ENCODE measurements at places on chromosomes 5 and 9.
A peak's percentile ranks its signal among the peaks of the same experiment; 100 is the strongest.

GRCh38 chr9:120915854-120916470 lies 10.6 kb downstream of the TRAF1 start:
- no peak for DNase-seq

DNA sequence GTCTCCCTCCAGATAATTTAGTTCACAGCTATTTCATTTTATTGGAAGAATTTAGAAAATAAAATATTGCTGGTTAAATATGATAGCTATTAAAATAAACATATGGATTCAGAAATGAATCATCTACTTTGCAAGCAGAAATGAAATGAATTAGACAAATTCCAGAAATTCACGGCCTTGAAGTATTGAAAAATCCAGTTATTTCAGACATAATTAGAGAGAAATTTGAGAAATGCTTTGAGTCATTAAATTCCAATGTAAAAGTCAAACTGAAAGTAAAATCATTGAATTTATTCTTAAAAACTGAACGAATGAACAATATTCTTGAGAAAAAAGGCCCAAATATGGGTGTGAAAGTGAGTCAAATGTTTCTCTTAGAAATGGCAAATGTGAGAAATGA lies 632.6 kb upstream of the EDIL3 start:
- peak; percentile 61 for DNase-seq

DNA sequence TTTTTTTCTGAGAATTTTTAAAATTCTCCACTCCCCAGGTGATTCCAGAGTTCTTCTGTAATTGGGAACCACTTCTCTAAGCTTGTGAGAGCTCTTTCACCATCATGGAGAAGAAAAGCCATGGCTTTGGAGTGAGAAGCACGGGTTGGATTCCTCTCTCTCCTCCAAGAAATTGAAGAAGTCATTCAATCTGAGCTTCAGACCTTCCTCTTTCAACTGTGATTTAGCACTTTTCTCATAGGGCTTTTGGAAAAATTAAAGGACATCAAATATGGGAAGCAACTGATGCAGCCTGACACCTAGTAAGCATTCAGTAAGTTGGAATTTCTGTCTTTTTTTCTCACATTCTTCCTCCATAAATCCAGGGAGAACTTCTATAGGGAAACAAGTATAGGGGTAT lies 580.4 kb upstream of the KLF4 start:
- DNase-seq, result no peak

DNA sequence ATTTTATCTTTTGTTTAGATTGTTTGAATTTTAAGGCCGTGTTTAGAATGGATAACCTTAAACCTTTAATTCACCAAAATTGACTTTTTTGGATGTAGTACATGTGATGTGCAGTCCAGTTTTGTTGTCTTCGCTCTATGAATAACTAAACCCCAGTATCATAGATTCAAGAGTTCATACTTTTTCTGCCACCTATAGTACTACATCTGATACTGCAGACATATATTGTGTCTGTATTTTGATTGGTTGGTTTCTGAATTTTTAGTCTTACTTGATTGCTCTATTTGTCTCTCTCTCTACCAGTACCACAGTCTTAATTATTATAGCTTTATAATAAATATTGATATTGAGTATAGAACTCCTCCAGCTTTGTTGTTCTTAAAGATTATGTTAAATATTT lies 58.1 kb downstream of the PPIP5K2 start:
- DNase-seq, result peak; percentile 1

- DNase-seq, result peak; percentile 41
Observed at GRCh38 chr5:181203093-181203711, 1.8 kb downstream of the TRIM7 start.

DNA sequence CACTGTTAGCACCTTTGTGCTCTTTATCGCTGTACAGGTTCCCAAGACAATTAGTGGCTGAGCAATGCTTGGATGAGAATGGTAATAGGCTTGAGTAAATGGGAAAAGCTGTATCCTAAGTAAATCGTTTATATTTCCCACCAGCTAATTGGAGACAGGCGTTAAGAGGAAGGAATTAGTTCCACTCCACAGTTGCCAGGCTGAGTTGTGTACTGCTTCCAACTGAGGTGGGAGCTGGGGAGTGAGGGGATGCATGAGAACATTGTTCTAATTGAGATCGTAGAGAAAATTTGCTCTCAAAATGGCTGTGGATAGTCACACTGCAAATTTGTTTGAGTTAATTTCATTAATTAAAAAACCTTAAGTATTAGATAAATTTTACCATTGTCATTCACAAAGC lies 285.0 kb upstream of the ADAMTSL1 start:
- no peak for DNase-seq

GRCh38 chr5:138927979-138928378 lies 52.8 kb upstream of the LRRTM2 start:
- no peak for DNase-seq

- peak; percentile 41 for DNase-seq
Observed at GRCh38 chr5:176180339-176180738, 57.9 kb upstream of the SIMC1 start.

GRCh38 chr9:125370786-125371185 lies 109.2 kb downstream of the GAPVD1 start:
- DNase-seq, result no peak

GRCh38 chr5:152125661-152126205 lies 201.1 kb upstream of the GLRA1 start:
- DNase-seq, result no peak

GRCh38 chr5:127012916-127013315 lies 17.4 kb downstream of the MARCHF3 start:
- DNase-seq, result peak; percentile 34

GRCh38 chr5:57718155-57718554 lies 235.5 kb upstream of the ACTBL2 start:
- no peak for DNase-seq

DNA sequence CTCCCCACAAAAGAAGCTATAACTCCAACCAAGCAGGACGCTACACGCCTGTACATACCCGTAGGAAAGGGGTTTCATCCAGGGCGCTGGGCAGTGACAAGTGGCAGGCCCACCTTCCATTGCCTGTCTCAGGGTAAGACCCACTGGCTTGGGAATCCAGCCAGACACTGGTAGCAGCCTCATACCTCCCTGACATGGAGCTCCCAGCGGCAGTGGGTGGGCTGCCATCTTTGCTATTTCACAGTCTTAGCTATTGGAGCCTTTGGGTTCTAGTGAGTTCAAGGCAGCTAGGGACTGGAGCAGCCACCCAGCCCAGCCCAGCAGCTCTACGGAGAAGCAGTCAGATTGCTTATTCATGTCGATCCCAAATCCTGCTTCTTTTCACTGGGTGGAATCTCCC lies 3.4 kb upstream of the IFNA10 start:
- DNase-seq, result no peak

- DNase-seq, result peak; percentile 33
Observed at GRCh38 chr5:138953387-138954256, 78.5 kb upstream of the LRRTM2 start.

- DNase-seq, result no peak
Observed at GRCh38 chr5:74082512-74083055, 456.6 kb downstream of the ARHGEF28 start.

DNA sequence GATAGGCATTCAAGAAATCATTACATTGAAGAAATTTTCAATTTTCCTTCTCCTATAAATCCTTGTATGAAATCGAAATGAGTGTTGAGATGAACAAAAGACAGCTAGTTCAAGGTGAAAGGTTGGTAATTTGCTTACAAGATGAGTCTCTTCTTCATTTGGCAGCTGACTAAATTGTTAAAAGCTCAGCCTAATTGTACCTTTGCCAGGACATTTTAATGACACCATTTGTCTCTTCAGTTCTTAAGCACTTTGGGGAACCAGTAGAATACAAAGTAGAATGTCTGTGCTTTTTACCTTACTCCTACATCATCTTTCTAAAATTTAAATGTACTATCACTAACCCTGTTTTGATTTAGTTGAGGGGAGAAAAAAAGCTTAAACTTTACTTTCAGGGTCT lies 59.4 kb downstream of the GRAMD2B start:
- no peak for DNase-seq

DNA sequence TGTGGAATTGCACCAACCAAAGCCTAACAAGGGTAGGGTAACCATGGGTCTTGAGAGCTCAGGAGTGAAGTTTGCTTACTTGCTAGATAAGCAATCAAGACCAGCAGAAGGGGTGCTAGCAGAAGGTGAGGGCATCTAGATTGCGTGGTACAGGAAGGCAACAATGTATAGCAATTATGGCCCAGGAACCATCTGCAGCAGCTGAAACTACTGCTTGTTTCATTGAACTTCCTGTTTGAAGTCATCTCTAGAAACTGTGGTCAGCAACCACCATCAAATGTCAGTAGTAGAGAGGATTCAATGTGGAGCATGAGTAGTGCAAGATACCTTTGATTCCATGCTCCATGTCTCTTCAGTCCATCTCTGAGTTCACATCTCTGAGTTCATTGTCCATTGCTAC lies 462.1 kb upstream of the GRAMD2B start:
- no peak for DNase-seq

DNA sequence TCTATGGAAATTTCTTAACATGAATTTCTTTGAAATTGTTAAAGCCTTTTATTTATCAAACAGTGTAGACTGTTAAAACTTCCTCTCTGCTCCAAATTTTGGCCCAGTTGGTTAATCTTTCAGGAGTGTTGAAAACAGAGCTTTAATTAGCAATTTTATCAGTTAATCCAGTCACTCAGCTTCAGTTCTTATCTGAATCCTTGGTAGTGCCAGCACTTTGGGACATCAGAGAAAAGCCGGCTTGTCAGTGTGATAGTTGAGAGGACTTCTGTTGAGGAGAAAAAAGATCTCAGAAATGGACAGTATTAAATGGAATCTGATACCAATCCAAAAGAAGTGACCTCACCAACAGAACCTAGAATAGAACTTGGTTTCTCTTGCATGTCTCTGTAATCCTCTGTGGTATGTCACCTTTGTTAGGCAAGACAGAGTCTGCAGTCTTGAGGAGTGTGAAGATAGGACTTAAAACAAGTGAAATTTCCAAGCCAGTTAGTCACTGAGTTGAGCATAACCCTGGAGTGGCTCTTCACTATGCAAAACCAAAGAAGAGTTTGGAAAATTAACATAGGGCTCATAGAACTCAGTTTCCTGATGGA lies 251.8 kb downstream of the NNT start:
- no peak for DNase-seq

- DNase-seq, result no peak
Observed at GRCh38 chr9:98378206-98378780, 122.8 kb upstream of the TBC1D2 start.

GRCh38 chr9:114591849-114592248 lies 4.3 kb downstream of the ATP6V1G1 start:
- no peak for DNase-seq

DNA sequence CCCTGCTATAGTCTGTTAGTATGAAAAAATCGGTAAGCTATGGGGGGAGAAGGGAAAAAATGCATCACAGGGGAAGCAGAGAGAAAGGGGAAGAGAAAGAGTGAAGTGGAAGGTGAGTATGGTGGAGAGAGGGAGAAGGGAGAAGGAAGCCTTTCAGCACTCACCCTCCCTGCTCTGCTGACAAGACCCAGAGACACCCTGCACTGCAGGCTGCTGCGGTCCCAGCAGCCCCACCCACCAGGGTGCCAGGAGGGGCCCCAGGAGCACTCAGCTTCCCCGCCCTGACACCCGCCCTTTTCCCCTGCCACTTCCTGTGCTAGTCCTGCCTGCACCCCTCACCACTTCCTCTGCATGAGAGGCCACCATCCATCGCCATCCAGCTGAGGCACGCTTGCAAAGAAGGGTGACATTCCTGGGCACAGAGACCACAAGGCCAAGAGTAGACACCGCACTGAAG lies 12.7 kb downstream of the STK10 start:
- no peak for DNase-seq

DNA sequence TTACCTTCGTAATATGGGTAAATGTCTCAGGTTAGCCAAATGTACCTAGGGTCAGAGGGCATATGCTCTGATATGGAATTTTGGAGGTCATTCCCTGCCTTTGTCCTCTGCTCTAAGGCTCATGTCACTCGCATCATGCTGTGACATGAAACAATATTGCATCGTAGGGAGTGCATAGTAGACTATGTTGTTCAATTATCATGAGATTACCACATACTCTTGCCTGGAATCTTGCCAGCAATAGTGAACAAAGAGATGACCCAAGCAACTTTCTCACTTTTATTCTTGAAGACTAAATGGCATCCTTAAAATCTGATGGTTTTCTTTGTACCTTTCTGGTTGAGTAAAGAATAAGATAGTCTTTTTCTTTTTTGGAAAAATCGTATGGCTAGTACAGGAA lies 27.6 kb downstream of the ZNF462 start:
- DNase-seq, result no peak

GRCh38 chr5:140295414-140295813 lies 7.5 kb downstream of the PFDN1 start:
- peak; percentile 97 for DNase-seq

DNA sequence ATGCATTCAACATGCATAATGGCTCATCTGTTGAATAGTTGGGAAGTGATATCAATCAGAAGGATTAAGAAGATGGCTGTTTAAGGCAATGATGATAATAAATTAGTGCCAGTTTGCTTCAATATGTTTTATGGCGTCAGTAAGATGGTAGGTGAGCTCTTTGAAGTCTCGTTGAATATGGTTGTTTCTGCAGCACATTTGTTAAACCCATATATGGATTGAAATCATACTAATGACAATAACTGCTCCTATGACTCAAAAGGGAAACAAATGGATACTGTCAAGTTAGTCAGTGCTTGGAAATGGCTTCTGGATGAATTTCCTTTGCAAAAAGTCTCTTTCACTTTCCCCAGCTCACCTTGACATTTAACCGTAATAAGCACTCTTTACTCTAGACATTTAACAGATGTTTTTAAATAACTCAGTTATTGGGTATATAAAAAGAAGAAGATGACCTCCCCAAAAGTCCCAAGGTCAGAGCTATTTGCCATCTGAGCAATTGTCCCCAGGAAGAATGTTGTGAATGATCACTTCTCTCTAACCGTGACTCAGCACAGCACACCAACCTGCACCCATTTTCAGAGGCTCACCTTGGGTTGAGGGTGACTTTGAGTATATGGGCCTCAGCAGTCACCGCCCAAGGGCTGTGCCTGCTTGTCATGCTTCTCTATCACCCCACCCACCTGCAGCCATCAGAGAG lies 133.4 kb downstream of the GRIA1 start:
- DNase-seq, result no peak

- DNase-seq, result peak; percentile 29
Observed at GRCh38 chr5:112579599-112580170, 158.0 kb upstream of the APC start.

DNA sequence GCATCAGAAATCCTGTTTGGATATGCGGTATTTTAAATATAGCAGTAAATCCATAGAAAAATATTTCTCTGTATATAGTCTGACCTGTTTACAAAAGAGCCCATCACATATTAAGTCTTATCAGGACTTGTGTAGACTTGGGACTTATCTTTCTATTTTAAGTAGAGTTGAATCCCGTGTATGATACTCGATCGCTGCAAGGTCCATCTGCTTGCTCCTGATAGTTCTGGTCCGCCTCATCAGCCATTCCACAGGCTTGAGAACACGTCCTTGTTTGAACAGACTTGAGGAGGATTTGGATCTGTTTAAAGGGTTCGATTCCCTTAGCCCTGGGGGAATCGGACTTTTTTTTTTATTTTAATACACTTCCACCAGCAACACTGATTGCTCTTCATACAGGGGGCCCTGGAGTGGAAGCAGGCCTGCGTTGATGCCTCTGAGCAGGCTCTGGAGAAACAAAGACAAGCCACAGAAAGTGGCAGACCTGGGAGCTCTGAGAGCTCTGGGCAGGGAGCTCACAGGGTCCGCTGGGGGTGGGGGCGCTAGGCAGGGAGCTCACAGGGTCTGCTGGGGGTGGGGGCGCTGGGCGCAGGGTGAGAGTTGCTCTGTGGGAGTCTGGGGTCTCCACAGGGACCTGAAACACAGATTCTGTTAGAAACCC lies 112.2 kb downstream of the MVB12B start:
- DNase-seq, result no peak
